Activated B cell treated with CpG ODN at 0.5 μM for 24 hours (primary cell): ENCODE measurements at places on chromosomes 1 and 21.
A peak's percentile ranks its signal among the peaks of the same experiment; 100 is the strongest.

GRCh38 chr1:196142111-196142640 lies 466.1 kb downstream of the KCNT2 start:
- DNase-seq: no peak

- no peak for DNase-seq
Observed at GRCh38 chr1:14261395-14261794, 337.1 kb upstream of the KAZN start.

GRCh38 chr1:56831871-56832693 lies 12.9 kb upstream of the FYB2 start:
- peak; percentile 34 for DNase-seq

- no peak for DNase-seq
Observed at GRCh38 chr1:218424502-218424901, 79.4 kb downstream of the TGFB2 start.

DNA sequence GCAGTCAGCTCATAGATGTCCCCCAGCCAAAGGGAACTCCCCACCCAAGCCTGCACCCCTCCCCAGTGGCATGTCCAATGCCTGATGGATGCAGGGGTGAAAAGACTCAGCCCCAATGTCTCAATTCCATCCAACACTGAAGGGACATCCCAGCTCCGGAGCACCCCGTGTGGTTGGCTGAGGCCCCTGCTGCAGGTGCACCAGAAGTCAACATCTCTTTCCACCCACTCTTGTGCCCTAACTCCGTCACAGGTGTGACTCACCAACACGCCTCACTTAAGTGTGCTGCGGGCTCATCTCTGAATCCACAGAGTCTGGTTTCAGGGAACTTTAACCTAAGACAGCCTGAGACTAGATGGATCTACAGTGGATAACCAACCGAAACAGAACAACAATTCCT lies 40.9 kb upstream of the ZBTB18 start:
- no peak for DNase-seq

GRCh38 chr21:29064850-29065481 lies 8.5 kb downstream of the CCT8 start:
- no peak for DNase-seq

DNA sequence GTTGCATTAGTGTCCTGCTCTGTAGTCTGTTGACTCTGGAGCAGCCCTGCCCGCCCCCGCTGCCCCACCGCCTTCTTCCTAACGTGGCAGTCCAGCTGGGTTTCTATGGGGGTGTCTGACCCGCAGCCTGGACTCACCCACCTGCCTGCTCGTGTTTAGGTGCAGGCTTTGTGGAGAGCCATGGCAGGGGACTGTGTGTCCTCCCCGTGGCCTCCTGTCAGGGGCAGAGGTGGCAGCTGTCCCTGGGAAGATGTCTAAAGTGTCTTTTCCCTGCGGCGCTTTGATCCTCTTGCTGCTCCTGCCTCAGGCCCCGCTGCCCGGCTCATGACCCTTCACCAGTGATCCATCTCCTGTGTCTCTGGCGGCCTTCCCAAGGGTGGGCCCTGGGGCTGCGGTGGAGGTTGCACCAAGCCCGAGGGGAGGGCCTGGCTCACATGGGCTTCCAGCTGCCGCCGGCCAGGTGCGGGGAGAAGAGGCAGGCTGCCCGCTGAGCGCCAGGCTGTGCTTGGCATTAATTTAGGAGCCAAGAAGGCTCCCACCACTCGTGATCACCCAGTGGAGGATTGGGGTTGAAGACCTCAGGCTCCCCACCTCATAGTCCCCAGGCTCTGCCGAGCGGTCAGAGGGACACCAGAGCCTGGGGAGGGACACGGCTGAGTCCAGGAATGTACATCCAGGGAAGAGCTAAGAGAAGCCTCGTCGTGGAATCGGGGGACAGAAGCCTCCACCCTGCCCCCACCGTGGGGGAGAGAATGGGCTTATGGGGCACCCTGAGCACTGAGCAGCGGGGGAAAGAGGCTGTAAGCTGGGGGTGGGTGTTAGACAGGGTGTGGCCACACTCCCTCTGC lies 44.1 kb downstream of the COL18A1 start:
- no peak for DNase-seq

DNA sequence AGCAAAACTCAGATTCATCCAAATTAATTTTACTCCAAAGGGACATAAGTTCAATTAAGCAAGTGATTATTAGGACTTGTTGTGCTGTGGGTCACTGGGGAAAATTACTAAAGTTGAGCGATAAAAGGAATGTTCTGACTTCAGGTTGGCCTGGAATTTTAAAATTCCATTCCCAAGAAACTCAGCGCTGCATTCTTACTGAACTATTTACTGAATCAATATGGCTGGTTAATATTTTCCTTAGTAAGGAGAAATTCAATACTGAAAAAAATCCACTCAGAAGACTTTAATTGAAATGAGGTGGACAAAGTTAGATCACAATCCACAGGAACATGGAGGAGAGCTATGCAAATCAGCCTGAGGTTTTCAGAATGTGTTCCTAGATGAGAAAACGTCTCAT lies 578.9 kb upstream of the NR5A2 start:
- DNase-seq: no peak

DNA sequence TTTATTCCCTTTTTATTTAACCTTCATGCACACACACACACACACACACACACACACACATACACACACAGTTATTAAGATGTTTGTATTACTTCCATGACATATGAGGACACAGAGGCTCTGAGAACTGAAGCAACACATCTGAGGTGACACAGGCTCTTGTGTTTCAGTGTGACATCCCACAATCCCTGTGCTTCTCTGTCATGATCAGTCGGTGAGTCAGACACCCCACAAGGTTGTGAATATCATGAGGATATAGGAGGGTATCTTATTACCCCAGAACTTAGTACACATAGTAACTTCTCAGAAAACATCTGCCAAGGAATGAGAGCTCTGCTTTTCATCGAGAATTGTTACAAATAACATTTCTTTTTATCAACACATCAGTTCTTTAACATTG lies 459.3 kb downstream of the PLPP3 start:
- no peak for DNase-seq

GRCh38 chr1:154386643-154387352 lies 18.3 kb upstream of the IL6R start:
- peak; percentile 21 for DNase-seq

- no peak for DNase-seq
Observed at GRCh38 chr1:155313261-155313660, 4.6 kb downstream of the FDPS start.

DNA sequence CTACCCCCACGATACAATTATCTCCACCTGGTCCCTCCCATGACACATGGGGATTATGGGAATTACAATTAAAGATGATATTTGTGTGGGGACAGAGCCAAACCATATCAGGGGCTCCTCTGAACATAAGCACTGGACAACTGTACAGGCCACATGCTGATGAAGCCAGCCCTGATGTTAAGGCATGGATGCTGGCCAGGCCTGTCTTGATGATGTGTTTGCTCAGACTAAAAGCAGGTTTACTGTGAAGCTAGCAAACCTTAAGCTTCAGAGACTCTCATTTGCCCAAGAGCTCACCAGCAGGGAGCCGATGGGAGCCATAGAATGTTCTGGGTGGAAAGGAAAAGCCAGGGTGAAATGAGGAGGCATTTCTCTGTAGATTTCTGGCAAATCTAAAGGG lies 135.3 kb upstream of the KCNK1 start:
- no peak for DNase-seq
